SHP77 (cell line): ENCODE measurements at places on chromosomes 3 and 15.

- DNase-seq, result no peak
Measured at GRCh38 chr3:120524171-120524923, 71.8 kb upstream of the NDUFB4 start.

GRCh38 chr3:11596387-11596786 lies 47.3 kb downstream of the VGLL4 start:
- DNase-seq, result no peak

GRCh38 chr3:119981386-119981785 lies 112.9 kb downstream of the GSK3B start:
- DNase-seq, result no peak

DNA sequence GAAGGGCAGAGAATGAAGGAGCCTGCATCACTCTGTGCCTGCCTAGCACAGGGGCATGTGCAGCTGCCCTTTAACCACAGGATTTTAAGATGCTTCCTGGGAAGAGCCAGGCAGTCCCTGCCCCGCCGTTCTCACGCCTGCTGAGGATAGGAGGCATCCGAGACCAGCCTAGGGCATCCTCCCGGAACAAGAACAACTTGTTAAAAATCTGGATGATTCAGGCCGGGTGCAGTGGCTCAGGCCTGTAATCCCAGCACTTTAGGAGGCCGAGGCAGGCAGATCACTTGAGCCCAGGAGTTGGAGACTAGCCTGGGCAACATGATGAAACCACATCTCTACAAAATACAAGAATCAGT lies 15.2 kb downstream of the NRROS start:
- DNase-seq, result no peak

GRCh38 chr3:103601666-103602065 lies 1166.9 kb downstream of the ZPLD1 start:
- DNase-seq, result no peak

GRCh38 chr3:132972333-132972732 lies 65.9 kb upstream of the TMEM108 start:
- DNase-seq, result no peak

GRCh38 chr15:97504031-97504792 lies 456.3 kb upstream of the ARRDC4 start:
- DNase-seq, result no peak

DNA sequence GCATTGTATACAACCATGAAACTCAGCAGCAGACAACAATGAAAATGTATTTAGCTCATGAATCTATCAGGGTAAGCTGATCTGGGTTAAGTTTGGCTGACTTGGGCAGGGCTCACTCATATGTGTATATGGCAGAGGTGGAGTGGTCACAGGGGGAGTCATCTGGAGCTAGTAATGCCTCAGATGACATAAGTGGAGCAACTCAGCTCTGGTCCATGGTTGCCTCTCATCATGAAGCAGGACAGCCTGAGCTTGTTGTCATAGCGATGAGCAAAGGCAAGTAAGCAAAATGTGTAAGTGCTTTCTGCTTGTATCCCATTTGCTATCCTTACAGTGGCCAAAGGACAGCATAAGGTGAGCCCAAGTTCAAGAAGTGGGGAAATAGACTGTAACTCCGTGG lies 64.5 kb downstream of the ALCAM start:
- no peak for DNase-seq

DNA sequence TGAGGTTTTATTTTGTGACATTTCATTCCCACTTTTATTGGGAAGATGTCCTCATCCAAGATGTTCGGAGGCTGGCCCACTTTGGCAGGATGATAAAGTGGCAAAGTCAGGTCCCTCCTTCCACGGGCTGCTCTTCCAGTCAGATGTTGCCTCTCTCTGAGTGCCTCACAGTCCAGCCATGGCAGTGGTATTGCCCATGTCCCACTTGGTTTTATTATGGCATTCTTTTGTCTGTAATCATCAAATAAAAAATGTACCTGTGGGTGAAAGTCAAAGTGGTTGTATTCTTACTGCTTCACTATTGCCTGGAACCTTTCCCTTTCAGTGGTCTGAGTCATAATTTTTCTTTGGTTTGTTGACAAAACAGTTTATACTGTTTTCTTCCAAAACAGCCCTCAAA lies 20.2 kb downstream of the ARNT2 start:
- no peak for DNase-seq

GRCh38 chr3:114152519-114153151 lies 26.2 kb downstream of the DRD3 start:
- peak; percentile 81 for DNase-seq

DNA sequence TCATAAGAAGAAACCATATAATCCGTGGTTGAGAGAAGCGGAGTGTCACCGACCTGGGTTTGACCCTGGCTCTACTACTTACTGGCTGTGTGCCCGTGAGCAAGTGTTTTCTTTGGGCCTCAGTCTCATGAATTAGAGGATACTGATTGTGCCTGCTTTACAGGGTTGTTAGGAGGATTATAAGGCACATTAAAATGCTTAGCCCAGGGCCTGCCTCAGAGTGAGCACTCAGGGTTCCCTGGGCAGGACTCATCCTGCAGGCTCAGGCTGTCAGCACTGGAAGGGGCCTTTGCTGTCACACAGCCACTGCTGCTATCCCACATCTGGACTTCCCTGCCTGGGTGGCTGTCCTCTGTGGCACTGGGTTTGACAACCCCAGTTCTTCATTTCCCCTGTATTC lies 4.7 kb downstream of the PLA2G4F start:
- DNase-seq, result no peak

- DNase-seq, result no peak
Measured at GRCh38 chr3:16824081-16824696, 60.6 kb upstream of the PLCL2 start.

- DNase-seq, result no peak
Measured at GRCh38 chr3:52469001-52469400, 13.6 kb downstream of the NISCH start.

DNA sequence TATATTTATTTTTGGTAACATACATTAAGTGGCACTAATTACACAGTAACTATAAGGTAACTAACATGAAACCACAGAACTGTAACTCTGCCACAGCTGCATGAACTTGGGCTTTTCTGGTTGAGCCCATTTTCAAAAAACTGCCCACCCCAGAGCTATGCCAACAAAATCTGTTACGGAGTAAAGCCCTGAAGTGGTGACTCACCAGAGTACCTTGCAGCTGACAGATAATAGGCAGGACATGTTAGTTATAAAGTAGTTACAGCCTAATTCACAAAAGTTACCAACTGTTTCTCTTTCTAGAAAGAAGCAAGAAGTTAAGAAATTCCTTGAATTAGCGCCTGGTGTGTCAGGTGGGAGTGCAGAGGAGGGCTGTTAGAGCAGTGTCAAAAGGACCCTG lies 1.5 kb upstream of the GPX1 start:
- DNase-seq, result no peak

DNA sequence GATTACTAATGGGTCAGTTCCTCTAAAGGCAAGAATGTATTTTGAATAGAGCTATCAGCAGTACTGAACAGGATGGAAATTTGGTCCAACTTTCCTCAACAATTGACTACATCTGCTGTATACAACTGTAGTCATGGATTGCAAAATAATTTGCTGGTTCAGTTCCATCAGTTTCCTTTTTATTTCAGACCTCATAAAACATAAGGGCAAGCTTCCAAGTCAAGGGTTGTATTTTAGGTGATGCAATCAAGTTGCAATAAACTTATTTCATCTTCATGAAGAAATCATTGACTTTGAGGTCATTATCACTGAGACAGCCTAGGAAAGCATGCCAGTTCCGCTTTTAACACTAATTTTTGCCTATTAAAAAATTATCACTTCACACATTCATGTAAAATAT lies 90.4 kb upstream of the TSEN2 start:
- DNase-seq, result no peak

DNA sequence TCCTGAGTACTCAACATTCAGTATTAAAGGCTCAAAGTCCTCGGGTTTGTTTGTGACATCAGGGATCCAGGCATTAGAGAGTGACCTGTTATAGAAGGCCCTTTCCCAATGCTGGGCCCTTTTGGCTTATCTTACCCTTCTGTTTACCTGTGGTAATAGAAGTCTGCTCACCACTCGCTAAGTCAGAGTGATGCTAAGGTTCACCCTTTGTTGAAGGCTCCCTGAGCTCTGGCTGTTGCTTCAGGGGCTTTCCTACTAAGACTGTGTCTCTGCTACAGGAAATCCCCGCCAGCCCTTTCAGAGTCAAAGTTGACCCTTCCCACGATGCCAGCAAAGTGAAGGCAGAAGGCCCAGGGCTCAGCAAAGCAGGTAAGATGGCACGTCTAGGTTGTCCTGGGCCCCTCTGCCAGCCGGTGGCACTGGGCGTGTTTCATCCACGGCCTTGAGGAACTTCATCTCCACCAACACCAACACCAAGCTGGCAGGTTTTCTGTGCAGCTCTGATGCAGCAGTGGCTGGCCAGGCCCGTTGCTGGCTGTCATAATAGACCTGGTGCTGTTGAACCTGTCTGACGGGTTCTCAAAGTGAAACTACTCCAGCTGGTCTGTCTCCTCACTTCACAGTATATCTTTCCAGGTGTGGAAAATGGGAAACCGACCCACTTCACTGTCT lies 99.1 kb downstream of the DNASE1L3 start:
- DNase-seq, result no peak

- DNase-seq, result no peak
Measured at GRCh38 chr3:24522146-24522579, 27.5 kb upstream of the THRB start.

DNA sequence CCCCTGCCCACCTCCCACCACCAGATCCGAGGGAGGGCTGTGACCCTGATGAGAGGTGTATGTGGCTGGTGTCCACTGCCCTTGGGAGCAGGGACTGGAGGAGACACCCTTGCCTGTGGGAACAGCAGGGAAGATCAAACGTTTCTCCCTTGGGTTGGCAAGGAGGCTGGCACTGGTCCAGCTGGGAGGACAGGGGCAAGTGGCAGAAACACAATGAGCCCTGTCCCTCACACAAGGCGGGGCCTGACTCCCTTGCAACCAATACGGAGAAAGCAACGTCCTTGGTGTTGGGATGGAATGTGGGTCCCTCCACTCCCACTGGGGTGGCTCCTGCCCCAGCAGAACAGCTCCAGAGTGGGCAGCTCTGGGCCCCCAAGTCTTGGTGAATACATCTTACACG lies 5.2 kb downstream of the HYAL2 start:
- DNase-seq, result no peak

- DNase-seq, result no peak
Measured at GRCh38 chr3:17035033-17035432, 150.3 kb downstream of the PLCL2 start.

DNA sequence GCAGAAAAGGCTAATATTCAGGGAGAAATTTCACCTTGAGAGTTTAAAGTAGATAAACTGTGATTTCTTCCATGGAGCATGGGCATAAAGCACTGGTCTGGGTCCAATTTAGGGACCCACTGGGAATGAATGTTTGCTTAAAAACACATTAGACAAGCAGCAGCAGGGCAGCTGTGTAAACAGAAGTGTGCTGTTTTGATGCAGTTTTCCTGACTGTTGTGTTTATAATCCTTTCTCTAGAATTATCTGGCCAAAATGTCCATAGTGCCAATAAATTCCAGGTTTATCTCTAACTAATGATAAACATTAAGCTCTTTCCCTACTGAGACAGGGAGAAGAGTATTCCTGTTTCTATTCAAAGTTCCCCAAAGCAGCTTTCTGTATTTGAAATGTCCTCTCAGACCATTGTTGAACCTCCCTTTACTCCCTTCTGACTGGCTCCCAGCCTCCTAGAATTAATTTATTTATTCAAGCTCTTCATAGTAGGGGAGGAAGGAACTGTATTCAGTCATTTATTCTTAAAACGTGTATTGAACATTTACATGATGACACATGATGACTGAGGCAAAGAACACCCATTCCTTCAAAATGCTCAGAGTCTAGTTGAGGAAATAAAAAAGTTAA lies 7.0 kb upstream of the TM4SF18 start:
- peak; percentile 90 for DNase-seq

DNA sequence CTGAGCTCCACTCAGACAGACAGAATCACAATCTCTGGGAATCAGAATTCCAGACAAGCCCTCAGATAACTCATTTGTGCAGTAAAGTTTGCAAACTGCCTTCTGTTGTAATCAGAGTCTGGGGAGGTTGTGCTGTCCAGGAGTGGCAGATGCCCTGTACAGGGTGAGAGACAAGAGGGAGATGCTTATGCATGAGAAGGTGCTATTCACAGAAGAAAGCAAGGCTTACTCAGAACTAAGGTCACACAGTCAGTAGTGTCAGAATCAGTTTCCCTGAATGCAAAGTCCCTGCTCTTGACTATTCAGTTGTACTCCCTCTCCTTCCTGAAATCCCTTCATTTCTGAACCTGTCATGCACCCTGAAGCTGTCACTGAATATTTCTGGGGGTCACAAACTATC lies 43.7 kb downstream of the SRPRB start:
- DNase-seq, result no peak

DNA sequence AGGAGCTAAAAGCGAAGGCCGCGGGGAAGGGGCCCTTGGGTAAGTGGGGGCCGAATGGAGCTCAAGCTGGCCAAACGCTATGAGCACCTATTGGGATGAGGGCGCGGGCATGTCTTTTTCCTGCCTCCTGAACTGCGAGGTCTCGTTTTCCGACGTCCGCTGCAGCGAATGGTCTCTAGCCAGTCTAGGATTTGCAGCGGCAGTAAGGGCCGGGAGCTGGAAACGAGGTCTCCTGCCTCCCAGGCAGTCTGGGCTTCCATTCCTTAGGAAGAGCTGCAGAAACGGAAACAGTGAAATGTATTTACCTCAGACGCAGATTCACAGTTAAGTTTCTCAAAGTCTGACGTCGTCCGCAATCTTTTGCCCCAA lies 517 bp downstream of the TMA7 start:
- no peak for DNase-seq
